ENCODE measurements at places on chromosomes 12 and 14.

DNA sequence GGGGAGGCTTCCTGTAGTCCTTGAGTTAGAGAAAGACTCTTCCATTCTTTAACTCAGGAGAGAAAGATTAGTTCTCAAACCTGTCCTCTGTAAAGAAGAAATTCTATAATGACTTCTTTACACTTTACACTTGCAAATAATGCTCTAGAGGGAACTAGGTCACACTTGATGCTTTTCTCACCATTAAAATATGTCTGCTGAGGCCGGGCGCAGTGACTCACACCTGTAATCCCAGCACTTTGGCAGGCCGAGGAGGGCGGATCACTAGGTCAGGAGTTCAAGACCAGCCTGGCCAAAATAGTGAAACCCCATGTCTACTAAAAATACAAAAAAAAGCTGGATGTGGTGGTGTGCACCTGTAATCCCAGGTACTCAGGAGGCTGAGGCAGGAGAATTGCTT is 6.3 kb downstream of the NTN4 start:
- no peak for ATAC-seq

DNA sequence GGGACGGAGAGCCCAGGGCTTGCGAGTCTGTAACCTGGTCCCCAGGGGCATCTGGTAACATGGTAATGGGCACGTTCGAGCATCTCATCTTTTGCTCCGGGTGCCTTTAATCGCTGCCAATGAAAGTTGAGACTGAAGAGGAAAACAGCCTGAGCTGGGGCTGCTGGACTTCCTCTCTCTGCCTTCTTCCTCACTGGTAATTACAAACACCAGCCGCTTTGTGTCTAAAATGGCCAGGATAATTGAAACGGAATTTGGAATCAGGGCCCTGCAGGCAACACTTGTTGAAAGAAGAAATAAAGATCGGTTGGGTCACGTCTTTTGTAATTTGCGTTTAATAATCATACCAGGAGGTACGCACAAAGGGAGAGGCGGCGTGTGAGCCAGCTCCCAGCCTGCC is 51.5 kb upstream of the GPATCH2L start:
- no peak for ATAC-seq

GRCh38 chr12:3551386-3551785 is 60.4 kb downstream of the PRMT8 start:
- no peak for ATAC-seq

- ATAC-seq = no peak
Observed at GRCh38 chr14:100010679-100011078, 54.5 kb upstream of the EVL start.

- ATAC-seq = peak; percentile 91
Observed at GRCh38 chr12:106455111-106455510, 97.6 kb downstream of the POLR3B start.

- ATAC-seq = no peak
Observed at GRCh38 chr14:87813686-87814085, 179.3 kb downstream of the GALC start.

GRCh38 chr12:132282950-132283771 is 46.2 kb downstream of the GALNT9 start:
- ATAC-seq = no peak

- ATAC-seq = no peak
Observed at GRCh38 chr12:25182765-25183164, 12.2 kb downstream of the DNAI7 start.

DNA sequence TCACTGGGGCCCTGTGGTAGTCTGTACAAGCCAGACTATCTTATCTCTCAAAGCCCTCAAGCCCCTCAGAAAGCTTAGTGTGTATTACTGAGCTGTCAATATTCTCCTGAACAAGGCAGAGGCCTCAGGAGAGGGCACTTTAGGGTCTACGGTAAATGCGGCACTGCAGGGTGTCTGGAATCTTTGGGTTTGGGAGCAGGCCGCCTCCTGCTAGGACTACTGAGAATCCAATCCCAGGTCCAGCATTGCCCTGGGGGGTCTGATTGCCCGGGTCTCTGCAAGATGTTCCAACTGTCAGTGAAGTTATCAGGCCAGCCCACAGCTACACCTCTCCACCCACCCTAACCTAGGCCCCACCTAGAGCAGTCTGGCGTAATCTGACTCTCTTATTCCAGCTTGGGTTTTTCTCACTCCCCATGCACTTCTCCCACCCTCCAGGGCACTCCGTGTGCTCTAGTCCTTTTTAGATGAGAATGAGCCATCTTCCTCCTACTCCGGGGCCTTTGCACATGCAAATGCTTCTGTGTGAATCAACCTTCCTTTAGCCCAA is 4.3 kb upstream of the ZFP36L1 start:
- ATAC-seq = no peak

- no peak for ATAC-seq
Observed at GRCh38 chr12:15306605-15307004, 15.7 kb upstream of the PTPRO start.

Data from motor neuron (in vitro differentiated cells).